ENCODE measurements at places on chromosomes 7 and 10. TPM values are rescaled to one million over a fixed set of nuclear protein-coding genes. Genes with fewer than 3 reads are reported as not detected.

- DNase-seq: no peak
These were observed 22.8 kb upstream of the TARP start for GRCh38 chr7:38296059-38296857.

GRCh38 chr7:156920076-156920475, 27.1 kb upstream of the LMBR1 start:
- DNase-seq: no peak

- DNase-seq: no peak
These were observed 33.1 kb downstream of the KAT6B start for GRCh38 chr10:74859546-74859945.

DNA sequence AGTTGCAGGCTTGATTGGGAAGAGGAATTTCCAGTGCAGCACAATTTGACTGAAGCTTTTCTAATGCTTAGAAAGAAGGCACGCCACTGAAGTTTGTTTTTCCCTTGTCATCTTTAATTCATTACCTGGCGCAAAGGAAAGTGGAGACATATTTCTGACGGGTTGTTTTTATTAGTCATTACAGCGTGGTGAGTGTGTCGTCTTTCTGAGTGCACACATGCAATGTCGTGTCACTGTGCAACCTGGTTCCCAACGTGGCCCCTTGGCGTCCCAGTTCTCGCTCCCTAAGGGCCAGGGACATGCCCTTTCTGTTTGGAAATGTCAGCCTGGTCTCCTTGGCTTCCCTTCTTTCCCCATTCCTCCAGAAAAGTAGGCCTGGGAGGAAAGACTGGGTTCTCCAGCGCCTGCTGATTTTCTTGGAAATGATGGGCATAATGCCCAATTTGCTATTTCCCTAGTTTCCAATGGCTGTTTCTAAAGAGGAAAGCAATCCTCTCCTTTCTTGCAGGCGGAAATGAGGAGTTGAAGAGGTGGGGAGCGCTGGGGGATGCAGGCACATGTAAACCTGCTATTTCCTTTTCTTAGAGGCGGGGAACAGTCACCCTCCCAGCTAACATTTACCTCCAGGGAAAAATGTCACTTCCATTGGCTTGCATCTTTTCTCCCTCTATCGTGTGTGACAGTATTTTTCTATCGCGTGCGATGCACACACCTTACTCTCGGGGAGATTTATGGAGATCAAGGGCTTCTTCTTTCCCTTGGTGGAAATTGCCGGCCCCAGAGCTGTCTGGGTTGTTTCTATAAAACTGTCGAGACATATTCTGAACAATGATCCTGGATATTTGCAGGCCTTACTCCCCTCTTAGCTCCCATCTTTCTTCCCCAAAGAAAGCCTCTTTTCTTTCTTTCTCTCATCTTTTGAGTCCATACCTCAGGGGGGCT, 249.8 kb downstream of the ARHGAP12 start:
- no peak for DNase-seq

DNA sequence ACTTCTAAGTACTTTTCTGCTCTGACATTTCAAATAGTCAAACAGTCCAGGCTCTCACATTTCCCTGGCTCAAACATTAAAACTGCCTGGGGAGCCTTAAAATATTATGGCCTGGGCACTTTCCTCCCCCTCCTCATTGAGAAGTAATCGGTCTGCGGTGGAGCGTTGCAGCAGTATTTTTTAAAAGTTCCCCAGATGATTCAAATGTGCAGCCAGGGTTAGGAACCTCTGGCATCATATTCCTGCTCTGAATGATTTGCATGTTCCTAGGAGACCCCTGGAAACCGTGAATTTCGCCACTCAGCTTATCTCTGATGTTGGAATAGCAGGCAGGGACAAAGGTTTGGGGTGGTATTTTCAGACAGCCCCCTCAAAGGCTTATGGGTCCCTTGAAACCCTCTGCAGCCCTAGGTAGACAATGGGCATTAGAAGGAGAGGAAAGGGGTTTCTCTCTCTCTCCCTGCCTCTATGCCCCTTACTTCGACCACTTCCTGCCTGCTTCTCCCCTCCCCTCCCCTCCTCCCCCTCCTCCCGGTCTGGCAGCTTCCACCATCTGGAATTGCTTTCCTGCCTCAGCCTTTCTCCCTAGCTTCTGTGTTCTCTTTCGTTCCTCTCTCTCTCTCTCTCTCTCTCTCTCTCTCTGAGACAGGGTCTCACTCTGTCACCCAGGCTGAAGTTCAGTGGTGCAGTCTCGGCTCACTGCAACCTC, 622.2 kb downstream of the GALNT17 start:
- no peak for DNase-seq

DNA sequence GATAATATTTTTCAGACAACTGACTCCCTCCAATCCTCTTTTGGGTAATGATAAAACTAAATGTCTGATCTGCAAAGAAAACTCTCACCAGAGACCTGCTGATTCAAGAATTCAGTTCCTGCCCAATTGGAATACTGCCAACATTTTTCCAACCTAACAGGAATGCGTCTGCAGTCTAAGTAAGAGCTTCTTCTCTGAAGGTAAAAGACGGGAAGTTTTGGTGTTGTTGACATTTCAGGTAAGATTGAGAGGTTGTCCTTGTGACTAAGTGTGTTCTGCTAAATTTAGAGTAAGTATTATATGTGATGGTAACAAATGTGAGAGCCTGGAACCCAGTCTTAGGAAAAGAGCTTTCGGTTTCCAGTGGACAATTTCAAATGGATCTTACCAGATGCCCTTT, 17.6 kb downstream of the IFIT5 start:
- DNase-seq: no peak

DNA sequence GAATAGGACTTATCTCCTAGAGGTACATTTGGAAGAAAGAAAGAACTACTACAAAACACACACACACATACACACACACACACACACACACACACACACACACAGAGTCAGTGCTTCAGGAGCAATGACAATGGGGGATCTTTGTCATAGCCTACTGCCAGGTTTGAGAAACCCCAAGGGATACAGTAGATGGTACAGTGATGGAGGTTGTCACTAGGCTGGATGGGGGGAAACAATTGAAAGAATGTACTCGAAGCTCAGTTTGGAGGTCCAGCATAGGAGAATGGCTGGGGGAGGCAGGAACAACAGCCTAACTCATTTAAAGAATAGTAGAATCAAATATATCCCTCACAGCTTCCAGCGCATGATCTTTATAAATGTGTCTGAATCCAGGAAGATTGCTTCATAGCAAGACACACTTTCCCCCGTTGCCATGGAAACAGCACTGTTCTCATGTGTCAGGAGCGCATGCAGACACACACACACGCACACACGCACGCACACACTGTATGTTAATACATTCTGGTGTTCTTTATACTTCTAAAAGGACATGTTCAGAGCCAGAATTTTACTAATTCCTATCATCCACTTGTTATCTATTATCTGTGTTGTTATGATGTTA, 32.6 kb upstream of the ZNRF2 start:
- no peak for DNase-seq

- DNase-seq: no peak
These were observed 132.9 kb downstream of the OAT start for GRCh38 chr10:124285587-124286527.

GRCh38 chr7:137538361-137538762, 194.8 kb upstream of the PTN start:
- DNase-seq: no peak

GRCh38 chr10:61366365-61366764, 86.8 kb downstream of the TMEM26 start:
- DNase-seq: no peak

DNA sequence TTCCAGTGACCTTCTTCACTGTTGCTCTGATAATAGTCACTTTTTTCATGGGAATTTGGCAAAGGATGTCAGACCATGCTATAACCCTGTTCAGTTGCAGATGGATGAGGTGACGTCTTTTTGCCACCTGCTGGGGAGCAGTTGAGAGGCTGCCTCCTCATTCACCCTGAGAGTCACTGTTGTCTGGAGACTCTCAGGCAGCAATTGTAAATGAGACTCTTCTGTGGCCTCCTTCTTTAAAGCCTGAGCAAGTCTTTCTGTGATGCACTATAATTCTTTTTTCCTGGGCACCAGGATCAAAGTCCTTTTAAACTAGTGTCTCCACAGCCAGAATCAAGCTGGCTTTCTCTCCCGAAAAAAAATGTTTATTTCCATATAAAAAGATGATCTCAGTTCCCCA, 345.1 kb downstream of the ARL4A start:
- DNase-seq: no peak

DNA sequence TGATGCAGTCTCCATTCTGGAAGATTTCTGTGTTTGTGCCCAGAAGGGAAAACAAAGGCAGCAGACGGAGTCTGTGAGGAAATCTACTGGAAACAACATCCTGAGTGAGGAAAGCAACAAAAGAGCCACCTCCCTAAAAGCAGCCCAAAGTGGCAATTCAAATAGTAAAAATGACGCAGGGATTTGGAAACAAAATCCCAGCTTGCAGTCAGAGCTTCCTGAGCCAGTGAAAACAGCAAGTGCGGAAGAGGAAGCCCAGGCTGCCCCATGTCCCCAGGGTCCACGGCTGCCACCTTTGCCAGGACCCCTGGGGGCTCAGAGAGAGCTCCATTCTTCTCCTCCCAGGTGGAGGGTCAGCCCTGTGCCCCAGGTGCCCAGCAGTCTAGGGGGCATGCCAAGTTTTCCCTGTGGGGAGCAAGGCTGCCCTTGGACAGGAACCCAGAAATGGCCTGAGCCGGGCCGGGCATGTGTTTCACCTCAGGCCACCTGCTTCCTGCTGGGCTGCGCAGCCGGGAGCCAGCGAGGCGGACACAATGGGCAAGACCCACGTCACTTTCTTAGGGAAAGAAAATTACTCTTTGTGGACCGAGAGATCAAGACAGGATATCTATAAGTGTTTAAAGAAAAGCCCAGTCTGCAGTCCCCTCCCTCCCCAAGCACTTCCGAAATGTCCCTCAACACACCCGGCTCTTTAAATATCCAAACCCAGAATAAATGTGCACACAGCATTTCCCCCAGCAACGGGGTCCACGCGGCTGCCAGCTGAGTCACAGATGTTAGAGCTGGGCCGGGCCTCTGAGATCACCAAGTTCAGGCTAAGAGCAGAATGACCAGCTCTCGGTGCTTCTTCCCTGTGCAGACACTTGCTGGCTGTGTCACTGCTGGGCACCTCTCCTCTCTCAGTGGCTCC, 231.1 kb downstream of the ARHGAP12 start:
- no peak for DNase-seq

- DNase-seq: no peak
These were observed 103.2 kb downstream of the DYNC1I1 start for GRCh38 chr7:95875519-95875918.

GRCh38 chr7:149184274-149184673, 11.1 kb upstream of the ZNF282 start:
- DNase-seq: no peak

GRCh38 chr7:53690411-53690810, 655.0 kb downstream of the POM121L12 start:
- no peak for DNase-seq

DNA sequence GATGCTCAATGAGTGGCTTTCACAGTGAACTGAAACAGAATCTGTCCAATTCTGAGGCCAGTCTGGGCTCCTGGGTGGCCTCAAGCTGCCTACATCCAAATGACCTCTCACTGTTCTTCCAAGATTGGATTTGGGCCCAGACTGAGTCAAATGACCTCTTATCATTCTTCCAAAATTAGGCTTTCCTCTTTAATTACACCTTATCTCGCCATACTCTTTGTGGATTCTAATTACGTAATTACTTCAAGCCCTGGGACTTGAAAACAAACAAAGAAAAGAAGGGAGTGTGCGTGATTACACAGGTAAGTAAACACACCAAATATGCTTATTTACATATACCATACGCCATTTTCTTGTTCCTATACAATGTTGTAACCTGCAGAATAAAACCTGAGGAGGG, 18.8 kb downstream of the SORBS1 start:
- no peak for DNase-seq

- peak; percentile 80 for DNase-seq
These were observed 17.0 kb upstream of the GIMAP2 start for GRCh38 chr7:150668472-150668911.

DNA sequence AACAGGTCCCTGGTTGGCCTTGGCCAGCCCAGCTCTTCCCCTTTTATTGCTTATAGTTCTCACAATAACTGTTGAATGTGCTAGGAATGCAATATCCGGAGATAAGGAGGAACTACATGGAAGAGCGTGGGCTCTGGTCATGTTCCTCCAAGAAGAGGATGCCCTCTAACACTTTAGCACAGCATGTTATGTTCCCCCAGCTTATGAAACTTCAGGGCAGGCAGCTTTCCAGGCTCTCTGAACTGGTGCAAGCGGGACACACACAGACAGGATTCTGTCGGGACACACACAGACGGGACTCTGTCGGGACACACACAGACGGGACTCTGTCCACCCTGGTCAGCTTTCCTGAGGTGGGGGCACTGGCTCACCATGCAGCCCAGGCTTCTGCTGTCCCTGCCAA, 141.6 kb downstream of the PKD1L1 start:
- DNase-seq: no peak

DNA sequence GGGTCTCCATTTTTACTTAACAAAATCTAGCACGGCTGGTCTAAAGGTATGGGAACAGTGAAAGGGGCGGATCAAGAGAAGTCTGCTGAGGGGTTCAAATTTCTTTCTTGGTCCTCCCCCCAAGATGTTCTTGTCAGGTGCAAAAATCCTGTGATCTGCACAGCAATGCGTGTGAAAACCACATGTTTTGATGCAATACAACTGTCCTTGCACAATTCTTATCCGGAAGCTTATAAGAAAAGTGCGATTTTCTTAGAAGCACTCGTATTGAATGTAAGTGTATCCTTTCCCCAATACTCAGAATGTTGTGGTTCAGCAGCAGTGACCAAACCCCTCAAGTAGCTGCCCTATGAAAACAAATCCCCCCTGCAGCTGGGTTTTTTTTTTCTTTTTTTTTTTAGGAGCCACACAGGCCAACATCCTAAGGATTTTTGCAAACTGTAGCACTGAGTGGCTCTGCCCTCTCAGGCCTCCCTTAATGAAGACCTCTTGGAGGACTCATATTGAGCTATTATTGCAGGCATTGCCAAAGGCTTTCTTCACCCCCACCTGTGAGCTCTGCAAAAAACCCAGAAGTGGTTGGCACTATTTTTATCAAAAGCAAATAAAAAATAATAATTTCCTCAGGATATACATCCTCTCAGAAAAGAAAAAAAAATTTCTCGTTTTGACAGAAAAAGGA, 151.9 kb upstream of the ITGB1 start:
- DNase-seq: no peak

GRCh38 chr7:74569501-74570075, 87.9 kb upstream of the GTF2I start:
- DNase-seq: no peak

GRCh38 chr7:131302446-131302845, 25.2 kb upstream of the MKLN1 start:
- DNase-seq: no peak

- no peak for DNase-seq
These were observed 189.5 kb downstream of the REEP3 start for GRCh38 chr10:63710703-63711102.

GRCh38 chr7:54841772-54842697, 83.0 kb upstream of the SEC61G start:
- no peak for DNase-seq

- no peak for DNase-seq
These were observed 70.6 kb downstream of the CDK6 start for GRCh38 chr7:92765725-92766124.

CYP2C19 gene
- total RNA-seq: not detected

BRI3 gene
- total RNA-seq: 35.0 TPM

CALY gene
- not detected for total RNA-seq

OR2A12 gene
- total RNA-seq: not detected

PRSS37 gene
- not detected for total RNA-seq

PEX1 gene
- total RNA-seq: 16.8 TPM

ZNF212 gene
- 10.8 TPM for total RNA-seq

ST8SIA6 gene
- not detected for total RNA-seq

LRRC4 gene
- total RNA-seq: 0.50 TPM

AKR1D1 gene
- total RNA-seq: not detected

PNLIPRP2 gene
- total RNA-seq: not detected

ENTPD1 gene
- 14.9 TPM for total RNA-seq

UCN3 gene
- total RNA-seq: not detected

CTTNBP2 gene
- not detected for total RNA-seq

LGI1 gene
- not detected for total RNA-seq

All from activated CD8-positive, alpha-beta T cell treated with anti-CD3 and anti-CD28 coated beads, Interleukin-2, amount 10 ng/mL, durations not matched to agents 7 days and 5 days (primary cell).